ENCODE measurements at places on chromosomes 12 and 14.

DNA sequence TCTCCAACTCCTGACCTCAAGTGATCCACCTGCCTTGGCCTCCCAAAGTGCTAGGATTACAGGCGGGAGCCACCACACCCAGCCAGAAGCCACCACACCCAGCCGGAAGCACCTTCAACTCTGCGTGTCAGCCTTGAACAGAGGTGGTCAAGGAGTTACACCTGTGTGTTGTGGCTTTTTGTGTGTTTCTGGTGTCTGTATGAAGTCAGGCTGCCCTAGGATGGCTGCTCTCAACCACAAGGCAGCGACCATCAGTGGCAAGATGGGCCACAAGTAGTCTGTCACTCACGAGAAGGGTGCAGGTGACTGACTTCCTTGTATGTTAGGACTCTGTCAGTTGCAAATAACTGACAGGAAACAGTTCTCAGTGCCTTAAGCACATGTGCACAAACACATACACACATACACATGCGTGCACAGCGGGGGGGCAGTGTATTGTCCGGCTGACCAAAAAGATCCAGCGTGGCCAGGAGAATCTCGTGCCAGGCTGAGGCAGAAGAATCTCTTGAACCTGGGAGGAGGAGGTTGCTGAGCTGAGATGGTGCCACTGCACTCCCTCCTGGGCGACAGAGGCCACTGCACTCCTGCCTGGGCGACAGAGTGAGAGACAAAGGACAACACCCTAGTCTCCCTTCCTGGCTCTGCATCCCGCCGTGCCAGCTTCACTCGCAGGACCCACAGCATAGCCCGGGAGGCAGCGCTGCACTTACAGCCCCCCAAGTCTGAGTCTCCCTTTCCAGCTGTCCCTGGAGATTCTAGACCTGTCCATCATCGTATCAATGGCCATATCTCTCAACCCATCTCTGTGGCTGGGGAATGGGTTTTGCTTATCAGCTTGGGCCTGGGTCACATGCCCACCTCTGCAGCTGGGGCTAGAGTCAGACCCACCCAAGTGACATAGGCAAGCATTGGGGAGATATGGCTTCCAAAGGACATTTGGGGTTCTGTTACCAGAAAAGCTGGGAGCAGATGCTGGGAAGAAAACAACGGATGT lies 13.7 kb downstream of the P2RX4 start:
- peak; percentile 51 for DNase-seq

DNA sequence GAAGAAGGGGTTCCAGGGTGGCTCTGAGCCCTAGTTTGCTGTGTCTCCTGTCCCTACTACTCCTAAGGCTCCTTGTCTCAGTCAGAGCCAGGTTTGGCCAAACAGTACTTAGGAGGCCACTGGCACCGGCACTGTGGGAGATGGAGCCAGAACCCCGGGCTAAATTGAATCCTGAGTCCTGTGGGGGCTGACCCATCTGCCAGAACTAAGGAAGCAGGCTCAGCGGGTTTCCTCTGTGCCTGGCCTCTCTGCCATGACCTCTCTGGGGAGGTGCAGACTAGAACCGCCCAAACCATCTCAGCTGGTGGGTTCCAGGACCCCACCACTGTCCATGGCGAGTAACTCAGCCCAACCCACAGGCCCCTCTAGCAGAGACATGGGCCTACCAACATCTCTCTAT lies 5.5 kb downstream of the ACTN1 start:
- DNase-seq, result no peak

GRCh38 chr12:131677699-131678098 lies 33.2 kb upstream of the SFSWAP start:
- DNase-seq, result no peak

GRCh38 chr14:74615735-74616134 lies 3.7 kb upstream of the LTBP2 start:
- no peak for DNase-seq

DNA sequence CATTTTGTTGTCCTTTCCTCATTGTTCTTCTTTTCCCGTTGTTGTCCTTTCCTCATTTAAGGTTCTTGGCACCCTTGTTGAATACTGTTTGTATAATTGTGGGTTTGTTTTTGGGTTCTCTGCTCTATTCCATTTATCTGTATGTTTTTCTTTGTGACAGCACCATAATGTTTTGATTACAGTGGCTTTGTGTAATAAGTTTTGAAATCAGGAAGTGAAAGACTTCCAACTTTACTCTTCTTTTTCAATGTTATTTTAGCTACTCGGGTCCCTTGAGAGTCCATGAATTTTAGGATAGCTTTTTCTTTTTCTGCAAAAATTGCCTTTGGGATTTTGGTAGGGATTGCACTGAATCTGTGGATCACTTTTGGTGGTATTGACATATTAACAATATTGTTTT lies 28.1 kb downstream of the ETNK1 start:
- DNase-seq, result no peak

DNA sequence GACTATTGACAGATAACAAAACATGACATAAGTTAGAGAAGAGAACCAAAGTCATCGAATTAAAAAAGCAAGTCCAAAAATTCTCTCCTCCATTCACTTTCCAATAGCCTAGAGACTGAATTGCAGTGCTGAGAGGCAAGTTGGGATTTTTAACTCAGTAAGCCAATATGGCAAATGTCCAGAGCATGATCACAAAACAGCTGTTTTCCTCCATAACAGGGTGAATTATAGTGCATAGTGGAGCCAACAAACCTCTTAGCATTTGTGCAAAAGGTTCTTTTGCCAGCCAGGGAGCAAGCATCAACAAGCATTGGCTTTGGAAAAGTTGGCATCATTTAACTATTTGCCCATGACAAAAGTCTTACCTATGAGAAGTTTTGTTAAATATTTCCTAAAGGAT lies 458.8 kb upstream of the NOVA1 start:
- DNase-seq, result no peak

DNA sequence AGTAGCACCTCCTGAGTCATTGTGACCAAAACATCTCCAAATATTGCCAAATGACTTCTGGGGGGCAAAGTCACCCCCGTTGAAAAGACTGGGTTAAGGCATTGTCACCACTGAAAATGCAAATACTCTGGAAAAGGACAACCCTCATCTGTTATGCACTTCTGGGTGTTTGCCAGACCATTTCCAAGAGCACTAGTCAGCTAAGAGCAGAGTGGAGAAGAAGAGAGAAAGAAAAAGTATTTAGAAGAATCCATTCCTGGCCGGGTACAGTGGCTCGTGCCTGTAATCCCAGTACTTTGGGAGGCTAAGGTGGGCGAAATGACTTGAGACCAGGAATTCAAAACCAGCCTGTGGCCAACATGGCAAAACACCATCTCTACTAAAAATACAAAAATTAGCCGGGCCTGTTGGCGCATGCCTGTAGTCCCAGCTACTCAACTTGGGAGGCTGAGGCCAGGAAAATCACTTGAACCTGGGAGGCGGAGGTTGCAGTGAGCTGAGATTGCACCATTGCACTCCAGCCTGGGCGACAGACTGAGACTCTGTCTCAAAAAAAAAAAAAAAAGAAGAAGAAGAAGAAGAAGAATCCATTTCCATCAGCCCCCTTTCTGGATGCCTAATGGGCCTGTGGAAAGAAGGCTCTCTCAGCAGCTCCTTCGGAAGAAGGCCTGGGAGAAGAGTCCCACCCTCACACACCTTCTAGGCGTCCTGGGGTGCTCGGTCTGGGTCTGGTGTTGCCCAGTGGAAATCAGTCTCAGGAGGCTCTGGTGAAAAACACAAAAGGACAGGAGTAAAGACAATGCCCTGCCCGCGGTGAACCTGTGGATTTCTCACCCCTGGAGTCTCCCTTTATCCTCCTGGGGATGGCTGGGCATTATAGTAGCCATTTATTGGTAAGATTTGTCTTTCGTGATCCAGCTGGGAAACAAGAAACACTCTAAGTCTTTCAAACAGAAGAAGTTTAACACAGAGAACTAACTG lies 3.5 kb upstream of the LTBR start:
- DNase-seq, result no peak

- DNase-seq, result no peak
Observed at GRCh38 chr12:94405413-94406116, 54.1 kb downstream of the CEP83 start.

GRCh38 chr12:24903329-24904088 lies 45.4 kb downstream of the BCAT1 start:
- DNase-seq, result no peak

DNA sequence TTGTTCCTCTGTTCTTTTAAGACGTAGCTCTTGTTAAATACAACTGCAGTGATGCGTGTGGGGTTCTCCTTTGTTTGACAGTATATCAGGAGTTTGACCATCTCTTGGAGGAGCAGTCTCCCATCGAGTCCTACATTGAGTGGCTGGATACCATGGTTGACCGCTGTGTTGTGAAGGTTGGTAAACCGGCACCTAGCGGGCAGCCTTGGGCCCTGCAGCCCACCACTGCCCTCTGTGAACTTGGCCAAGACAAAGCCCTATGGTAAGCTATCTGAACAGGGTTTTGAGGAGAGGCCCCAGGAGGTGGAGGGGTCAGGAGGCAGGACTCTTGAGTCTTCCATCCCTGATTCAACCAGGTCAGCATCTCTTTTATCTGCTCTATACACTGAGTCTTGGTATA lies 54.6 kb upstream of the RIC8B start:
- DNase-seq, result no peak

GRCh38 chr12:117298648-117299225 lies 62.7 kb downstream of the NOS1 start:
- no peak for DNase-seq

GRCh38 chr12:103640831-103641230 lies 53.8 kb downstream of the STAB2 start:
- DNase-seq, result no peak

DNA sequence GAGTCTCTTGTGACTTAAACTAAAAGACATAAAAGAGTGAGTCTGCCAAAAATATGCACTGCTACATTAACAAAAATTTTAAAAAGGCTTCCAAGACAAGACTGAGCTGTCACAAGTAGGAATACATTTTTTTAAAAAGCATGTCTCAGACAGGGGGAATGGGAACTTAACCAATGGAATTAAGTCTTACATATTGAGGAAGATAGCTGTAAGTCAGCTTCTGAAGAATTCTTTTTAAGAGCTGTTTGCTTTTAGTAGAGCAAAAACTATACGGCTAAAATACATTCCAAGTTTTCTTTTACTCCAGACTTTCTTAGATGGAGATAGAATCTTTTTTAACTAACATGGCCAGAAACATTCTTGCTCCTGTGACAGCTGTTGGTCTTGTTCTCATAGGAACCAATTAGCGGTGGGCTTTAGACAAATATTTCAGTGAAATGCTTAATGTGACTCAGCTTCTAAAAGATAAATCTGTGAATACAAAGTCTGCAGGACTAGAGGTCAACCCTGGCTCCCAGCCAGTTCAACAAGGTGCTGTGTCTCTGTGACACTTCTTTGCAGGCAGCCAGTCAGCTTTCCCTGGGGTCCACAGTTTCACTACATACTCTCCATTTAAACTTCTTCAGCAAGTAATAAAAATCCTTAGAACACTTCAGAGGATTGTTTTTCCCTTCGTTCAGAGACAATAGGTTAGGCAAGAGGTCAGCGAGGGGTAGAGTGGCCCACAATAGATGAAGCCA lies 187.6 kb downstream of the NAV3 start:
- no peak for DNase-seq

DNA sequence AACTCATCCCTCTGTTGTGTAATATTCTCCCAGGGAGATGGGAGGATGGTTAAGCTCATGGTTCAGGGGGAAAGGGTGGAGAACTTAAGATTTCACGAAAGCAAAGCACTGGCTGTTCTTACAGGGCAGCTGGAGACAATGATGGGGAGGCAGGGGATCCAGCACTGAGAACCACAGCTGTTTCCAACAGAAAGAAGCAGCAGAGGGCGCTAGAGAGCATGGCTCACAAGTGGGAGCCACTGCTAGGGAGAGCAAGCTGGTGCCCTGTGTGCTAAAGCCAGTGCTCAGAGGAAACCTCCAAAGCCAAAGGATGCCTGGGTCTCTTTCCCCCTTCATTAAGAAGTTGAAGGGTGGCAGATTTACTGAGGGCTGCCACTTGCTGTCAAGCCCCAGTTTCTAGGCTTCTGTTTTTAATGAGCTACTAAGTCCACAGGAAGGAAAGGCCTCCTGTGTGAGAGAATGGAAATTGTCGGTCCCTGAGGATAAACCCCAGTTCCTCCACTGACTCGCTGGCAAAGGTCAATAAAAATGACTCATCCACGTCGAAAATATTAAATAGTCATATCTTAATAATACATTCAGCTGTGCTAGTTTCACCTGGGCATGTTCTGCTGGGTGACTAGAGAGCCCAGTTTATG lies 199.7 kb downstream of the ANO2 start:
- no peak for DNase-seq

DNA sequence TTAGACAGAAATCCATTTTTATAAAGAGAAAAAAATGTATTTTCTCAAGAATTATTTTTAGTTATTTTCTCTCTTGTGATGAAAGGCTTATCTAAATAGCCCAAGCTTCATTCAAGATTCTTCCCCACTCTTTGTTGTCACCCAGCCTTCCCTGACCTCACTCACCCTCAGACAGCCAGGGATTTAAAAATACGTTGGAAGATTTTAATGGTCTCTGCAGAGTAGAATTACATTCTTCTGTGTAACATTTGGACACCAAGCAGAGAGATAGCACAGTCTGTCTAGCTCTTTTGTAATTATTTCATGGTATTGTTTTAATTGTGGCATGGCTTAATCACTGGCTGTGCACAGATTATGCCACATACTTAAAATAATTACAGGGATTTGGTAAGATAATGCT lies 130.3 kb downstream of the IGF1 start:
- no peak for DNase-seq

- no peak for DNase-seq
Observed at GRCh38 chr12:119181944-119182343, 3.2 kb downstream of the HSPB8 start.

DNA sequence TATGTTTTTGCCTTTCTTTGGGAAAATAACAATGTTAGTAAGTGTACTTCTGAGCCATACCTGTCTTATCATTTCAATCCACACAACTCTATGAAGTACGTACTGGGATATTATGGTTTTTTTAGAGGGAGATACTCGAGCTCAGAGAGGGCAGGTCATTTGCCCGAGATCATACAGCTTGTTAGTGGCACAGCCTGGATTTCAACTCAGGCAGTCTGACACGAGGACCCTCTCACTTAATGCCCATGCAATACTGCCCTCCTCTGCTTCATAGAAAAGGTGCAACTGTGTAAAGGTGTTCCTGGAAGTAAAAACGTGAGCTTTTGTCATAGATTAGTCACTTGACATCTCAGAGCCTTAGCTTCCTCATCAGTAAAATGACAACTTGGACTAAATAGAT lies 128.0 kb downstream of the NDUFA12 start:
- no peak for DNase-seq

DNA sequence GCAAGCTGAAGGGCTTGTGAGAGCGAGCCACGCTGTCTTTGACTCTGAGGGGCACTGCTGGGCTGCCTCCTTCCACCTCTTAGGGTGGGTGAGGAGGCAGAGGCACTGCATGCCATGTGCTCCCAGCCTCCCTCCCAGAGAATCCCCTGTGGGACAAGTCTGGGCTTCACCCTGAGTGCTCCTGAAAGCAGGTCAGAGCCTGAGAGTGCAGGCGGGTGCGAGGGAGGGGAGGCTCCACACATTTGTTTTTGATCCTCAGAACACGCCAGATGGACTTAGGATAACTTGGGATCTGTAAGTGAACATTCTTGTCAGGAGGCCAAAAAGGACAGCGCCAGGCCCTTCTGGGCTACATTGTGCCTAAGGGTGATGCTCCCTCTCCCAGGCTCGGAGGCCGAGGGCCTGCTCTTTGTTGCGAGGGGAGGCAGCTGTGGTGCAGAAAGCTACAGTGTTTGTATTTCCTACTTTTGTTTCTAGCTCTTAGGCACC lies 155.4 kb downstream of the TMX1 start:
- DNase-seq, result no peak

GRCh38 chr14:99264691-99265450 lies 7.1 kb downstream of the BCL11B start:
- DNase-seq, result peak; percentile 30
